ENCODE measurements at places on chromosomes 2 and 18. TPM values are rescaled to one million over a fixed set of nuclear protein-coding genes. Genes with fewer than 3 reads are reported as not detected.

The SERPINB3 gene
- not detected for total RNA-seq

- no peak for DNase-seq
These were observed 7.5 kb upstream of the STAMBP start for GRCh38 chr2:73821227-73821626.

DNA sequence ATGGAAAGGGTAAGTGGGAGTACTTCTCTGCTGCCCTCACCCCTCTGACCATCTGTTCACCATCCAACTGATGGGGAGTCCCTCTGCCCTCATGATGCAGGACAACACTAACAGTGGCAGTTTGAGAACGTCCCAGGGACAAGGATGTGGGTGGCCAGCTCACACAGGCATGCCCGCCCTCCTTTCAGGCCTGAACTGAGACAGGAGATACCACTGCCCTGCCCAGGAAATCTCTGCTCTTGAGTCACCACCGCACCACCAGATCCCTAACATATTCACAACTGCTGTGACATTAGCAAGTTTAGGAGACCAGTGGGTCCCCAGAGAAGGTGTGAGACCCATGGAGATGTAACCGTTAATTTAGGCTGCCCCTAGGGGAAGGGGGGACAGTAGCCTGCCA is 66.2 kb downstream of the TRAPPC8 start:
- no peak for DNase-seq

- no peak for DNase-seq
These were observed 739.7 kb upstream of the DDX18 start for GRCh38 chr2:117074756-117075155.

GRCh38 chr2:124646166-124646815 is 621.2 kb downstream of the CNTNAP5 start:
- no peak for DNase-seq

DNA sequence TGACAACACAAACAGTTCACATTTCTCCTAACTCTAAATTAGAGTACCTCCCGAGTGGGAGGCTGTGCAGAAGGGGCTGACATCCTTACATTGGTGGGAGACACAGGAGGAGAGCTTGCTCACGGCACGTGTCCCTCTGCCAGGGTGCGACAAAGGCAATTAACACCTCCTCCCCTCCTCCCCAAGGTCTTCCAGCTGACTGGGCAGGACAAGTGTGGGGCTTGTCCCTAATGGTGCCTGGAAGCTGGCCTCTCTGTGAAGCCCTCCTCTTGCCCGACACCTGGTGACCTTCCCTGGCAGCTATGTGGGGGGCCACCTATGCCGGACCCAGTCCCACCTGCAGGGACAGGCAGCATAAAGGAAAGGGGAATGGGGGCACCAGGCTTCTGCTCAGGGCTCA is 57.0 kb downstream of the FAM168B start:
- no peak for DNase-seq

DNA sequence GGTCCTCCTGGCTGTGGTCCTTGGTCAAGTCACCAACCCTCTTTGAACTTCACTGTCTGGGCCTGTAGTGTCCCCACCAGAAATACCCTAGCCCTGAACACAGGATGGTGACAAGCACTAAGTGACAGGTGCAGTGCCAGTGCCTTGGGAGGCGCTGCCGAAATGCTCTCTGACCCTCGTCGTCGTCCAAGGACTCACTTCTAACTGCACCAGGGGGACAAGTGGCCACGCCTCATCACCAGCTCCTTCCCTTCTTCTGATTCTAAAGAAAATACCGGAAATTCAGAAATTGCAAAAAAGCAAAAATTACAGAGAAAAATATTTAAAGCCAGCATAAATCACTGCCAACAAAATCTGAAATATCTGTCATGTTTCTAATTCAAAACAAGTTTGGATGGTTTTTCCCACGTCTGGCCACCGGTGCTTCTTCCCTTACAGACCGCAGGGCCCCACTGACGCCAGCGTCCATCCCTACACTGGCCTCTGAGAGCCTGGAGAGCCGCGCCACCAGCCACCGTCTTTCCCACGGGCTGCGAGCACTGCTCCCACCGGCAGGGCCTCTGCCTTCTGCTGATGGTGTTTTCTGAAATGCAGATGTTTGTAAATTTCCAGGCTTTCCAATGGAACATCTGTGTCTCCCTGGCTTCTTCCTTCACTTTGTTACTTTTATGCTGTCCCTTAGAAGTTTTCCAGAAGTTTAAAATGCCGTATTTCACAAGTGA is 37.4 kb upstream of the GPC1 start:
- DNase-seq, result peak; percentile 24

GRCh38 chr2:148968301-148968700 is 70.2 kb upstream of the LYPD6B start:
- no peak for DNase-seq

Measured in breast epithelium (tissue), 4 donors.